ENCODE measurements at places on chromosomes 6 and 20.

DNA sequence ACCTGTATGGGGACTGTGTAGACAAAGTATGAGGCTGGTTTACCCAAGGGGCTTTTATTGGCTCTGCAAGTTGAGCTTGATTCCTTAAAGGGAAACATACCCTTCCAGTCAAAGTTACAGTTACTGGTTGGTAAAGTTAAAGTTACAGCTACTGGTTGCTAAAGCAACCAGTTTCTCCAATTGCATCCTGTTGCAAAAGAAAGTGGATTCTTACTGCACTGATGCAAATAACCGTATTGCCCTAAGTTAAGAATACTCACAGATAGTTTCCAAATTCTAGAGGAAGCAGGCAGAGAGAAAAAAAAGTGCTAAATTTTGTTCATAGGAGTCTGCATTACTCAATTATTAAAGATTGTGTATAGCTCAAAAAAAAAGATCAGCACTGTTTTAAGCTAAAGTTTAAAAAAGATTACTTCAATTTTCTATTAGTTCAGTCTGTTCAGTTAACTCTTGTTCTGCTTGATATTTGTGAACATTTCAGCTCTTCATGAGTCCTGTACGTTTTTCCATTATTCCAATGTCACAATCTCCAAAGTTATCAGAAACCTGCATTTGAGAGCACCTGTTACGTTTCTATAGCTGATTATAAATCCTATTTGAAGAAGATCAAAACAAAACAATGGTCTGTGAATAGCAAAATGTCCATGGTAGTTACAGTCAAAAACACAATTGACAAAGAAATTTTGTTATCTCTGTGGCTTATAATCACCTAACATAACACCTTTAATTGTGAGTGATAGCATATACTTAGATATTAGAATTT lies 8.6 kb upstream of the IL22RA2 start:
- no peak for DNase-seq

DNA sequence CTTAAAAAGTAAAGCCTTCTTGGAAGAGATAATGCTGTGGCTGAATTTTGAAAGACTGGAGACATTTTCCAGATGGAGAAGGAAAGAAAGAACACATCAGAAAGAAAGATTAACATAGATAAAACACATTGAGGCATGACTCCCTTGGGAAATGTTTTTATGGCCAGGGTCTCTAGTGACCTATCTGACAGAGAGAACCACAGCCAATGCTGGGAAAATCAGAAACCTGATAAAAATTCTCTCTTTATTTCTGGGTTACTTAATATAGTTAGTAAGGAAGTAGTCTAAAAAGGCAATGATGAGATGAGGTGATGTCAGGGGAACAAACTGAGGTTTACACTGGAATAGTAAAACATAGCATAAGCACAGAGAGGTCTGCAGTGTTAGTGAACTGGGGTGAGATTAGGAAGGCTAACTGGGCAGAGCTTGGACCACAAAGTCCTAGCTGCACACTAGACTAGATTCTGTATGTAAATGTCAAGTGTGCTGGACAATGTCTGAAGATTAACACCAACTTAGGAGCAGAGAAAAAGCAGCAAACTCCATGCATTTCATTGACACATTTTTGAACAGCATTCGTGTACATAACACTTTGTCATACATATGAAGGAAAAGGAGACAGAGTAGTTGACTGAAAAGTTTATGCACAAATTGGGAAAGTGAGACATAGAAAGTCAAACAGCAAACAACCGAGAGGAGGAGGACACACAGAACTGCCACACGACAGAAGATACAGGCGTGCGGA lies 31.0 kb downstream of the ELOVL2 start:
- DNase-seq, result no peak

DNA sequence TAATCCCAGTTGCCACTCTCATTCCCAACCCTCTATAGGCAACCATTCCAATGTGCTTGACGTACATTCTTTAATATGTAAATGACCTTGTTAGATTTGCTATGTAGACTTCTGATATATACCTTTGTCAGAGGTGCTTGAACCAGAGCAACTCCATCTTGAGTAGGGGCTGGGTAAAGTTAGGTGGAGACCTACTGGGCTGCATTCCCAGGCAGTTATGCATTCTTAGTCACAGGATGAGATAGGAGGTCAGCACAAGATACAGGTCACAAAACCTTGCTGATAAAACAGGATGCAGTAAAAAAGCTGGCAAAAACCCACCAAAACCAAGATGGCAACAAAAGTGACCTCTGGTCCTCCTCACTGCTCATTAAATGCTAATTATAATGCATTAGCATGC lies 8.3 kb upstream of the HM13 start:
- no peak for DNase-seq

DNA sequence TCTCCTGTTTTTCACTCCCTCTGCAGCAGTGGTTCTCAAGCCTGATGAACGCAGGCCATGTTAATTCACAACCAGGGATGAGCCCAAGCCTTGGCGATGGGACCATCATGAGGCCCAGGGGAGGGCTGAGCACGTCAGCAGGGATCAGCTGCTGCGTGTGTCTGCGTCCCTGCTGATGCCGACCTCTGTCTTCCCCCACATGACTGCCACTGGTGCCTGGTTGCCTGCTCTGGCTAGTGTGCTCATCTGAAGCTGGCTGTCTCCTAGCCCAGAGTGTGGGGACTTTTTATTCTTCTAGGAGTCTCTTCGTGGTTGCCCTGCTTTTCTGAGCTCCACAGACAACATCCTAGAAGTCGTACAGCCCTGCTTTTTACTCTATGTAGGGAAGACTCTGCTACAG lies 40.8 kb upstream of the KCNK16 start:
- no peak for DNase-seq

GRCh38 chr6:35080821-35081425 lies 60.2 kb downstream of the TCP11 start:
- DNase-seq, result no peak

DNA sequence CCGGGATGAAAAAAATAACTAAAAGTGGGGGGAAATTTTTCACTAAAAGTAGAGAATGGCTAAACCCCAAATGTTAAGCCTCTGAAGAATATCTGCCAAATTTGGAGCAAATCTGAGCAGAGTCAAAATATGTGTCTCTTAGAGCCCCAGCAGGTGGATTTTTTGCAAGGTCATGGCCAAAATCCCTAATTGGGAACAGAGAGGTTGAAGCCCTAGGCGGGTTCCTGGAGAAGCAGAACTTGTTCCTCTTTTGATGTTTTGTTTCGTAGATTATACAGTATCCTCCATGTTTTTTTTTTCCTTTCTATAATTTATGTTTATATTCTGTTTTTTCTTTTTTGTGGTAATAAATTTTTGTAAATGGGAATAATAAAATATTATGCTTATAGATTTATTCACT lies 94.4 kb downstream of the PLCB4 start:
- no peak for DNase-seq

- no peak for DNase-seq
These were observed 54.6 kb upstream of the POLR1H start for GRCh38 chr6:30006170-30007131.

GRCh38 chr6:24864343-24864742 lies 65.6 kb upstream of the ARMH2 start:
- DNase-seq, result no peak

GRCh38 chr20:43176726-43177125 lies 13.0 kb downstream of the PTPRT start:
- no peak for DNase-seq

- DNase-seq, result no peak
These were observed 94.2 kb downstream of the CDS2 start for GRCh38 chr20:5221061-5221430.

- no peak for DNase-seq
These were observed 13.8 kb upstream of the RBM38 start for GRCh38 chr20:57377350-57377749.

GRCh38 chr20:14764511-14765369 lies 427.3 kb upstream of the FLRT3 start:
- no peak for DNase-seq

DNA sequence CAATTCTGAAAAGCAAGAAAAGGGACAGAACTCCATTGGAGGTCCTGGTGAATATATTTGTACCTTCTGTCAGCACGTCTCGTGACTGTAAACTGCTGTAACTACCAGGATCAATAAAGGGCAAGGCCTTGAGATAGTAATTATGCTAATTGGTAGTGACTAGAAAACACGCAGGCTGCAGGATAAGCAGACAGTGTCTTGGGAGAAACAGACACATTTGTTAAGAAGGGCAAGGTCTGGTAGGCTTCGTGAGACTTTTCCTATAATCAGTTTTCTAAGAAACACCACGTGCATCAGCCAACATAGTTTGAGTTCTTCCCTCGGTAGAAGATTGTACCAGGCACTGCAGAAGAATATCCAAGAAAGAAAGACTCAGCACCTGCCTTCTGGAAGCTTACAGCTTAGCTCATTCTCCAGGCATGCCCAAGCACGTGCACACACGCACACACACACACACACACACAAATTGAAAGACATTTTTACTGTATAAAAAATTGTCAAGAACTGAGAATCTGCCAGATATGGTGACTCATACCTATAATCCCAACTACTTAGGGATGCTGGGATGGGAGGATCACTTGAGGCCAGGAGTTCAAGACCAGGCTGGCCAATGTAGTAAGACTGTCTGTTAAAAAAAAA lies 167.0 kb upstream of the SASH1 start:
- no peak for DNase-seq

- no peak for DNase-seq
These were observed 63.8 kb upstream of the RALY start for GRCh38 chr20:33929917-33930316.

Measured in activated CD4-positive, alpha-beta T cell treated with anti-CD3 and anti-CD28 coated beads for 24 hours (primary cell).